ENCODE measurements at places on chromosomes 16 and 17. TPM values are rescaled to one million over a fixed set of nuclear protein-coding genes. Genes with fewer than 3 reads are reported as not detected.
A peak's percentile ranks its signal among the peaks of the same experiment; 100 is the strongest.

DNA sequence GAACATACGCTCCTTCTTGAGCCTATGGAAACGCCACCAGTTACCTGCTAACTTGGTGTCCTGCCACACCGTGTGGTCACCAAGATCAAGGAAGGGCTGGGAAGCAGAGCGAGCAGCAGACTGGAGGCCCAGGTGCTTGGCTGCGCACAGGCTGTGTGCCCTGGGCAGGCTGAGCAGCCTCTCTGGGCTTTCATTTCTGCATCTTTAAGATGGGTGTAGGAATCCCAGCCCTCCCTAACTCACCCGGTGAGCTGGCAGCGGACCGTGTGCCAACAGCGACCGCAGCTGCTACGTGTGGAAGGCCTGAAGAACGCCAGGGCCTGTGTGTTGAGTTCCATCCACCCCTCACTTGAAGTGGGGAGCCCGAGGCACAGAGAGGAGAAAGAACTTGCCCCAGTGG is 80.0 kb downstream of the IRF8 start:
- no peaks in the 10 kb centered on the region for H3K36me3 ChIP-seq
- H3K27me3 ChIP-seq = peaks cover 2% of the 10 kb centered on the region
- peaks cover 28% of the 10 kb centered on the region for H3K4me1 ChIP-seq
- no peak for DNase-seq
- H3K27ac ChIP-seq = no peak overlapping the region

- H3K27ac ChIP-seq = no peak overlapping the region
- no peaks in the 10 kb centered on the region for H3K36me3 ChIP-seq
- H3K27me3 ChIP-seq = no peaks in the 10 kb centered on the region
- H3K4me3 ChIP-seq = no peak overlapping the region
- no peak for DNase-seq
- no peaks in the 10 kb centered on the region for H3K4me1 ChIP-seq
These were observed 520.8 kb downstream of the HAPSTR1 start for GRCh38 chr16:9612267-9612666.

GRCh38 chr17:14926526-14927122 is 338.5 kb downstream of the PMP22 start:
- no peak overlapping the region for H3K27ac ChIP-seq
- DNase-seq = peak; percentile 29

DNA sequence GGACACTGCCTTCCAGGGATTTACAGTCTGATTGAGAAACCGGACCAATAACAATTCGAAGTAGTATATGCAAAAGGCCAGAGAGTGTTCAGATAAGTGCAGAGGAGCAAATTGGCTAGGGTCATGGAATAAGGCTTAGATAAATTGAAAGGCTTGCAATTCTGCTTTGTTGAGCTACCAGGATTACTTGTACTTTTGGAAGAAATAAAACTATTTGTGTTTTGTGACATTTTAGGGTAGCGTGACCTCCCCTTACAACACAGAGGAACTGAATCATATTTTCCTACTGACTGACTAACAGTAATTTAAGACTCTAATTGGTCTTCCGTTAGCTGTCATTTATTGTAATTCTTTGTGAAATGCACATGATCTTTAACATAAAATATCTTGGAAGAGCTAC is 104.7 kb downstream of the PITPNC1 start:
- no peak overlapping the region for H3K4me3 ChIP-seq
- H3K27ac ChIP-seq = no peak overlapping the region
- no peak for DNase-seq
- no peaks in the 10 kb centered on the region for H3K27me3 ChIP-seq
- H3K4me1 ChIP-seq = no peaks in the 10 kb centered on the region

PIGS gene
- 88.7 TPM for polyA plus RNA-seq

Data from large intestine (tissue), 12 donors.